DND-41 (cell line): ENCODE measurements at places on chromosomes 11 and 22.
A peak's percentile ranks its signal among the peaks of the same experiment; 100 is the strongest.

GRCh38 chr11:113591117-113591516 is 115.0 kb downstream of the TMPRSS5 start:
- no peak overlapping the region for H3K27ac ChIP-seq
- H3K27me3 ChIP-seq, result no peaks in the 10 kb centered on the region
- DNase-seq, result no peak
- H3K4me1 ChIP-seq, result no peaks in the 10 kb centered on the region

DNA sequence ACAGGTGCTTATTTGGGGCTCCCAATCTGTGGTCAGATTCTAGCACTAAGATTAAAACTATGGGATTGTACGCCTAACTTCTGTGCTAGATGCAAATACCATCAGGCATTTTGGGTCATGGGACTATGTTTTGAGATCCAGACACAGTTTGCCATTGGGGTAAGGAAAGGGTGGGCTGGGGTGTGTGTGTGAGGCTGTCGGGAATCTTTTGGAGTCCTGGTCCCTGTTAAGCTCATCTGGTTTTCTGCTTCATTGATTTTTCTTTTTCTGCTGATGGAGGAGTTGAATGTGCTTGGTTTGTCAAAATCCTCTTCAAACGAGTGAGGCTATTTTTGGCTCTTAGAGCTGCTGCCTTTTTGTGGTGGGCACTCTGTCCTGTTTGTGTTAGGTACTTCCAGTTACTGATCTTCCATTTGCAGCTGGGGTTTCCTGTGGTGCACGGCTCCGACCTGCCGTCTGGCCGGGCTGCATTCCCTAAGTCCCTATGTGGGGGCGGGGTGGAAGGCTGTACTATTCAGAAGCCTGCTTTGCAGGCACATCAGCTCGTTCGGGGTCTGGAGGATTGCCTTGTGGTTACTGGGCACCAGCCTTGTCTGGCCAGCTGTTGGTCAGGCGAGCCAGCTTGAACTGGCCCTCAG is 2.9 kb downstream of the BCR start:
- peaks cover 38% of the 10 kb centered on the region for H3K36me3 ChIP-seq
- H3K4me1 ChIP-seq, result peaks cover 68% of the 10 kb centered on the region
- peak; percentile 16 for DNase-seq

GRCh38 chr11:66694056-66694410 is 16.3 kb upstream of the RBM4B start:
- H3K27ac ChIP-seq, result no peak overlapping the region
- H3K4me1 ChIP-seq, result peaks cover 4% of the 10 kb centered on the region
- no peak for DNase-seq

GRCh38 chr11:9820260-9820659 is 156.4 kb downstream of the SWAP70 start:
- no peaks in the 10 kb centered on the region; the same call in 1 of the 2 replicates for H3K36me3 ChIP-seq
- H3K27ac ChIP-seq, result no peak overlapping the region
- H3K4me3 ChIP-seq, result no peak overlapping the region
- no peaks in the 10 kb centered on the region for H3K27me3 ChIP-seq

DNA sequence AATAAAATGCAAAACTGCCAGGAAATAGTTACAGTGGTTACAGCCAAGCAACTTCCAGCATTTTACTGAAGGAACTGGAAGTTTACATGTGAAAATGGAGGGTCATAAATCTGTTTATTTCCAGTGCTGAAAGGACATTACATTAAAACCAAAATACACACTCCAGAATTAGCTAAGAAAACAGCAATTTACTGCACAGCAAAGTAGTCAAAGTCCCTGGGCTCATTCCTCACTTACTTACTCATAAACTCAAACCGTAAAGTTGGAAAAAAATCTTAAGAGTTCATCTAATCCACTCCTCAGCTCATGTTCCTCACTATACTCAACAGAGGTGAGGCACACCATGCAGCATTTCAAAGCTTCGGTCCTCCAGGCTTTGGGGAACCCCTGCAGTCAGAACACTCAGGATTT is 17.4 kb downstream of the CTSC start:
- peaks cover 59% of the 10 kb centered on the region for H3K36me3 ChIP-seq
- H3K4me3 ChIP-seq, result no peak overlapping the region
- no peaks in the 10 kb centered on the region for H3K4me1 ChIP-seq
- DNase-seq, result no peak

GRCh38 chr11:46290598-46291309 is 13.3 kb downstream of the CREB3L1 start:
- no peaks in the 10 kb centered on the region for H3K27me3 ChIP-seq
- DNase-seq, result peak; percentile 55
- no peak overlapping the region for H3K4me3 ChIP-seq

DNA sequence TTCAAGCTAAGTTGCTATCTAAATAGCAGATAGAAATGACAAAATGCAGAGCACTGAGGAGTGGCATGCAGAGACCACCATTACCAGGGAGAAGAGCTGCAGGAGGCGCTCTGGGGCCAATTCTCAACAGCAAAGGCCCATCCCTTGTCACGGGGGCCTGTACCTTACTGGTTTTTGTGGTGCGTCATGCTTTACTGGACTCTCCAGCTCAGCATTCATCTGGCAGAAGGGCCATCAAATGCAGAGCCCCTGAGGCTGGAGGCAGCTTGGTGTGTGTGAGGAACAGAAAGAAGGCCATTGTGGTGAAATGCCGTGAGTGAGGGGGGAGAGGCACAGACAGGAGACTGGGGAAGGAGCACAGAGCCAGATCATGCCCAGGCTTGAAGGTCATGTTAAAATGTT is 56.5 kb upstream of the NAV2 start:
- no peaks in the 10 kb centered on the region for H3K4me1 ChIP-seq
- H3K36me3 ChIP-seq, result no peaks in the 10 kb centered on the region
- no peak overlapping the region for H3K4me3 ChIP-seq
- no peak for DNase-seq
- no peak overlapping the region for H3K27ac ChIP-seq
- H3K27me3 ChIP-seq, result no peaks in the 10 kb centered on the region

GRCh38 chr11:69444381-69445130 is 36.9 kb upstream of the LINC01488 start:
- H3K36me3 ChIP-seq, result no peaks in the 10 kb centered on the region
- H3K4me3 ChIP-seq, result no peak overlapping the region
- H3K27me3 ChIP-seq, result no peaks in the 10 kb centered on the region
- H3K4me1 ChIP-seq, result no peaks in the 10 kb centered on the region
- H3K27ac ChIP-seq, result no peak overlapping the region

DNA sequence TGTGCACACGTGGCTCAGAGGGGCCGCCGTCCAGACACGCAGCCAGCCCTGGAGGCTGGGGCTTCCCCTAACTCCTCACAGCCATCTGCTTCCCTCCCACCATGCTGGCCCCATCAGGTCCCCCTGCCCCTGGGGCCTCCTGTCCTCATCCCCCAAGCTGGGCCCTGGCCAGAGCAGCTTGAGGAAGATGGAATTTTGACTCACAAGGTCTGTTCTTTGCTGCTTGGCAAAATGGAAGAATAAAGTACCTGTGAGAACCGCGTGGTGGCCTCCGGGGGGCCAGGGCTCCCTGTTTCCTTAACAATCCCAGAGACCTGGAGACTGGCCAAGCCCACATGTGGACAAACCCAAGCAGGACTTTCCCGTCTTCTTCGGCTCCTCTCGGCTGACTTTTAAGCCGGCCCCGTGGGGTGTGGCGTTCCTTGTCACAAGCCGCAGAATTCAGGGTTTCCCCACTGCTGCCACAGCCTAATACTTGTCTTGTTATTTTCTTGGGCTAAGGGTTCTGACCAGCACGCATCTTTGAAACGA is 872.8 kb downstream of the BRD1 start:
- no peak overlapping the region for H3K27ac ChIP-seq
- no peaks in the 10 kb centered on the region for H3K36me3 ChIP-seq
- H3K27me3 ChIP-seq, result peaks cover 3% of the 10 kb centered on the region
- no peak for DNase-seq
- H3K4me1 ChIP-seq, result no peaks in the 10 kb centered on the region

- no peaks in the 10 kb centered on the region for H3K36me3 ChIP-seq
- H3K27me3 ChIP-seq, result no peaks in the 10 kb centered on the region
- no peak for DNase-seq
- no peak overlapping the region for H3K4me3 ChIP-seq
Observed at GRCh38 chr11:111148121-111148520, 97.4 kb upstream of the POU2AF2 start.

GRCh38 chr11:104892723-104893511 is 5.3 kb downstream of the CASP12 start:
- H3K27ac ChIP-seq, result no peak overlapping the region
- no peaks in the 10 kb centered on the region for H3K4me1 ChIP-seq
- no peaks in the 10 kb centered on the region for H3K27me3 ChIP-seq
- no peak overlapping the region for H3K4me3 ChIP-seq
- no peaks in the 10 kb centered on the region for H3K36me3 ChIP-seq

DNA sequence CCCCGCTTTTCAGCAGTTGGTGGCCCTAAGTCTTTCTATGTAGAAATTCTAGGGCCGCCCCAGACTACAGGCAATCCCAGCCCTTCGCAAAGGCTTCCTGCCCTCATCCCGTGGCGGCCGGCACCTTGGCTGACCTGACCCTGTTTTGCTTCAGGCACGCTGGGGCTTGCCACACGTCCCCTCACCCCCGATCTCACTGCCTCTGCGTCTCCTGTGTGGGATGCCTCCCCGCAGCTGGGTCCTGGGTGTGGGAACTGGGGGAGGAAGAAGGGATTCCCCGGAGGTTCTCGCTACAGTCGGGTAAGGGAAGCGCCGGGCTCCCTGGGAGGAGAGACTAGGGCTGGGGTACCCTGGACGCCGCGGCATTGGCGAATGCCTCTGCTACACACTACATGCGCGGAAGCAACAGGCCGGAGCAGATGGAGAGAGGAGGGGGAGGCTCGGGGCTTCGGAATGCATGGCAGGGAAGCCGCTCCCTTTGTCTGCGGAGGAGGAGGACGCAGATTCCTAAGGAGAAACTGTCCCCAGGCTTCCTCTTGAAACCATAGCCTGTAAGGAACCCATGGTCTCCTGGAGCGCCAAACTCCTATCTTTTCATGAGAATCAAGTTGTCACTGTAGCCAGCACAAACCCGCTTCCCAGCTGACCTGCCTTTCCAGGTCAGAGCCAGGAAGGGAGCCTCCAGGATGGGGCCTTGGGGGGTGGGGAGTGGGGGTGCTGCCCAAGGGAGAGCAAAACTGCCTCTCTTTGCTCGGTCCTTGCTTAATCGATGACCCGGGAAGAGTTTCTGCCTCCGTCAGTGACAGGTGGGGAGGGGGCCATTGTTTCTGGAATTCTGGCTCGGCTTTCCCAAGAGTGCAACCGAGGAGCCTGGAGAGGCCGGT is 1.4 kb downstream of the DTX4 start:
- H3K36me3 ChIP-seq, result no peaks in the 10 kb centered on the region
- DNase-seq, result no peak
- H3K27ac ChIP-seq, result no peak overlapping the region
- H3K4me1 ChIP-seq, result peaks cover 18% of the 10 kb centered on the region
- no peaks in the 10 kb centered on the region for H3K27me3 ChIP-seq

GRCh38 chr11:85694385-85694980 is 8.5 kb upstream of the CCDC89 start:
- DNase-seq, result no peak
- H3K4me3 ChIP-seq, result no peak overlapping the region
- no peaks in the 10 kb centered on the region for H3K36me3 ChIP-seq

GRCh38 chr11:120039039-120039438 is 98.9 kb downstream of the TRIM29 start:
- no peak for DNase-seq
- no peak overlapping the region for H3K4me3 ChIP-seq
- H3K4me1 ChIP-seq, result no peaks in the 10 kb centered on the region
- H3K27ac ChIP-seq, result no peak overlapping the region

GRCh38 chr11:95739108-95739938 is 50.3 kb downstream of the FAM76B start:
- DNase-seq, result no peak
- H3K27me3 ChIP-seq, result peaks cover 17% of the 10 kb centered on the region
- no peak overlapping the region for H3K4me3 ChIP-seq
- no peak overlapping the region for H3K27ac ChIP-seq
- no peaks in the 10 kb centered on the region for H3K36me3 ChIP-seq
- no peaks in the 10 kb centered on the region for H3K4me1 ChIP-seq

- no peak overlapping the region for H3K27ac ChIP-seq
- no peaks in the 10 kb centered on the region for H3K36me3 ChIP-seq
- DNase-seq, result no peak
- H3K4me3 ChIP-seq, result no peak overlapping the region
- H3K4me1 ChIP-seq, result no peaks in the 10 kb centered on the region
Observed at GRCh38 chr22:47218671-47219070, 456.2 kb downstream of the TBC1D22A start.

DNA sequence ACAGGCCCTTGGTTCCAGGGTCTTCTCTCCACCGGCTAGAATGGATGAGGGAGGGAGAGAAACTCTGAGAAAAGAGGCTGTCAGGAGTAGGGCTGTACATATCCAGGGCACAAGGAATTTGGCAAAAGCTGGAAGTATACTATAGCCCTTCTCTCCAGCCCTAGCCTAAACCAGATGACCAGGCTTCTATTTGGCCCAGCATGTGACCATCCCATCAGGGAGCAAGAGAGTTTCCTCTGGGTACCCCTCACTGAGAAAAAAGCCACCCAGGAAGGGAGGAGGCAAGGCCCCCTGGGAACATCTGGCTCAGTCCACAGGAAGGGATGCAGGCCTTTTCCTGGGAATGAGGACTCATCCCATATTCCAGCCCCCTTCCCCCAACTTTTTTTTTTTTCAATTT is 8.3 kb downstream of the CD44 start:
- no peak overlapping the region for H3K4me3 ChIP-seq
- H3K36me3 ChIP-seq, result peaks cover 17% of the 10 kb centered on the region
- DNase-seq, result no peak
- H3K27ac ChIP-seq, result no peak overlapping the region

- no peak overlapping the region for H3K27ac ChIP-seq
- no peaks in the 10 kb centered on the region for H3K36me3 ChIP-seq
- no peak for DNase-seq
- H3K4me1 ChIP-seq, result no peaks in the 10 kb centered on the region
- no peaks in the 10 kb centered on the region for H3K27me3 ChIP-seq
- H3K4me3 ChIP-seq, result no peak overlapping the region
Observed at GRCh38 chr11:36147491-36147890, 141.7 kb downstream of the COMMD9 start.

GRCh38 chr11:59849129-59849528 is 3.8 kb upstream of the CBLIF start:
- H3K36me3 ChIP-seq, result no peaks in the 10 kb centered on the region
- no peak overlapping the region for H3K4me3 ChIP-seq
- H3K27ac ChIP-seq, result no peak overlapping the region
- H3K27me3 ChIP-seq, result no peaks in the 10 kb centered on the region
- no peak for DNase-seq
